Memory B cell (primary cell): ENCODE measurements at places on chromosomes 7 and 10.

- H3K36me3 ChIP-seq: no peaks in the 10 kb centered on the region
These were observed 421.7 kb upstream of the CHRM2 start for GRCh38 chr7:136446751-136447150.

DNA sequence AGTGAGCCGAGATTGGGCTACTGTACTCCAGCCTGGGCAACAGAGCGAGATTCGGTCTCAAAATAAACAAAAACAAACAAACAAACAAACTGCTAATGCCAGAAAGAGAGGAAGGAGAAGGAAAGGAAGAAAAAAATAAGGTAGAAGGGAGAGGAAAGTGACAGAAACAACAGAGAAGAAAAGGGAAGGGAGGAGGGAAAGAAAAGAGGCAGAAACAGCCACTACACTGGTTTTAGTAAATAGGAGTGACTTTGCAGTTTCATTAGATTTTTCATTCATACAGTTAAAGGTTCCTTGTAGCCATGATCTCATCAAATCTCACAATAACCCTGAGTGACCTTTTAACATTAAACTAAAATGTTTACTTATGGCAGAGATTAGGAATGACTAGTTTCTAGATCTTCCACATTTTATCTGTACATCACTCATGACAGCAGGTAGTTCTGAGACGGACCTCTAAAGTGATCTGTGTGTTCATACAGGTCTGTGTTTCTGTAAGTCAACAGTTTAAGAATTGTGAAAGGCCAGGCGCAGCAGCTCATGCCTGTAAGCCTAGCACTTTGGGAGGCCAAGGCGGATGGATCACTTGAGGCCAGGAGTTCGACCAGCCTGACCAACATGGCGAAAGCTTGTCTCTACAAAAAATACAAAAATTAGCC is 191.3 kb upstream of the KLF14 start:
- H3K4me1 ChIP-seq: peaks cover 34% of the 10 kb centered on the region
- H3K4me3 ChIP-seq: peak overlapping the region; percentile 76
- H3K36me3 ChIP-seq: peaks cover 11% of the 10 kb centered on the region
- peak overlapping the region; percentile 98 for H3K27ac ChIP-seq

DNA sequence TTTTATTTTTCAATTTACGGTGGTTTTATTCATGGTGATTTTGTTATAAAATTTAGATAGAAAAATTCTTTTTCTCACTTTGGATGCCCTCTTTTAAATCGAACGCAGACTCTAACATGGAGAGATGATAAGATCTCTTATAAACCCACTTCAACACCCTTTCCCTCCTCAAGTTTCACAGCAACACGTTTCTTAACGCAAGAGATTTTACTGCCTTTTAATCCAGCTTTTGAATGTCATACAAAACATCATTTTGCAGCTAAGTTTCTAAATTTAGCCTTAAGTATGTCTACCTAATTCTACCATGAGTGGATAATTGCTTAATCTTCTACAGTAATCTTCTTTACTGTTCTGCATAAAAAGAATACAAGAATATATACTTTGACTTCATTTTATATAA is 70.0 kb downstream of the SEMA3C start:
- H3K36me3 ChIP-seq: no peaks in the 10 kb centered on the region
- no peak for DNase-seq
- H3K4me1 ChIP-seq: no peaks in the 10 kb centered on the region
- no peak overlapping the region for H3K27ac ChIP-seq
- no peaks in the 10 kb centered on the region for H3K27me3 ChIP-seq

- H3K4me3 ChIP-seq: no peak overlapping the region
- DNase-seq: no peak
- no peak overlapping the region for H3K27ac ChIP-seq
- peaks cover 2% of the 10 kb centered on the region for H3K27me3 ChIP-seq
These were observed 264.4 kb downstream of the SORCS1 start for GRCh38 chr10:106900016-106900652.

GRCh38 chr7:107958764-107959526 is 44.0 kb downstream of the LAMB1 start:
- H3K36me3 ChIP-seq: no peaks in the 10 kb centered on the region
- H3K27me3 ChIP-seq: peaks cover 16% of the 10 kb centered on the region
- H3K4me1 ChIP-seq: no peaks in the 10 kb centered on the region

DNA sequence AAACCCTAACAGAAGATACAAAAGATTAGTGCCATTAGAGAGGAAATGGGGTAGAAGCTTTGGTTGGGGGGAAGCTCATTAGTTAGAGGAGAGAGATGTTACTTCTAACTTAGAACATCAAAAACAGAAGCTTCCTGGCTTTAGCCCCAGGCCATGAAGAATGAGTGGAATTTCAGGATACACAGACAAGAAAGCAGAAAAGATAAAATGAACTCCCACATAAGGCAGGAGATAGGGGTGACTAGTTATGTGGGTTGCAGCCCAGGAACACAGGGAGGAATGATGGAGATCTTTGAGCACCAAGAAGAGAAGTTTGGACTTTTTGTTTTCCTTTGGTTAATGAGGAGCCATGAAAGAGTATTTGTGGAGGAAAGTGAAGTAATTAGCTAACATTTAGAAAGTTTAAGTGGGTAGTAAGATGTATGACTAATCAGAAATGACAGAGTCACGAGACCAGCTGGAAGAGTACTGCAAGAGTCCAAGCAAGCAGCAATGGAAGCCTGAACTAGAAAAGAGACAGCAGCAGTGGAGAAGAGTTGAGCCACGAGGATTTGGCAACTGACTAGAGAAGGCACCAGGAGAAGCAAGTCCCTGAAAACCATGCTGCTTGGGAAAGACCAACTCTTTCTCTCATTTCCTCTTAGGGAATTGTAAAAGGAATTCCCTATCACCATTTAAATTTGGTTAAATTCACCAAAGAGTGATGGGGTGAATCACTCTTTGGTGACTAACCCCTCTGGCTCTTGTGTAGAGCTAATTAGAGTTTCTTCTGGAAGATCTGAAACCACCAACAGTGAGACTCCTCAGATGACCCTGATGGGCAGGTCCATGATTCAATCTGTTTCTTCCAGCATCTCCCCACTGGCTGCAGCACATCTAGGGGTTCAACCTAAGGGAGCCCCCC is 131.9 kb downstream of the KCNMA1 start:
- H3K27ac ChIP-seq: no peak overlapping the region
- no peak overlapping the region for H3K4me3 ChIP-seq
- no peak for DNase-seq
- no peaks in the 10 kb centered on the region for H3K4me1 ChIP-seq
- H3K36me3 ChIP-seq: no peaks in the 10 kb centered on the region

GRCh38 chr10:131731780-131732630 is 168.8 kb upstream of the PPP2R2D start:
- no peak for DNase-seq
- no peaks in the 10 kb centered on the region for H3K36me3 ChIP-seq
- peaks cover 1% of the 10 kb centered on the region for H3K27me3 ChIP-seq
- no peak overlapping the region for H3K4me3 ChIP-seq
- no peaks in the 10 kb centered on the region for H3K4me1 ChIP-seq

- H3K27ac ChIP-seq: no peak overlapping the region
- no peaks in the 10 kb centered on the region for H3K36me3 ChIP-seq
- H3K4me3 ChIP-seq: no peak overlapping the region
- no peak for DNase-seq
- H3K4me1 ChIP-seq: no peaks in the 10 kb centered on the region
These were observed 145.9 kb upstream of the FAM13C start for GRCh38 chr10:59508296-59508695.

DNA sequence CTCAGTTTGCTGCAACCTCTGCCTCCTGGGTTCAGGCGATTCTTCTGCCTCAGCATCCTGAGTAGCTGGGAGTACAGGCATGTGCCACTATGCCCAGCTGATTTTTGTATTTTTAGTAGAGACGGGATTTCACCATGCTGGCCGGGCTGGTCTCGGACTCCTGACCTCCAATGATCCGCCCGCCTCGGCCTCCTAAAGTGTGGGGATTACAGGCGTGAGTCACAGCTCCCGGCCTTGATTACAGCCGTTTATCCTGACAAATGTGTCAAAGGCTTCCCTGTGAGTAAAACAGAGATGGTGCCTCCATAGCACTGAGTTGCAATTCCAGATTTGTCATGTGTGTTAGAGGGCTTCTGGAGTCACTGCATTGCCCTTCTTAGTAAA is 273.7 kb downstream of the CCDC3 start:
- peaks cover 3% of the 10 kb centered on the region for H3K4me1 ChIP-seq
- H3K27me3 ChIP-seq: no peaks in the 10 kb centered on the region
- no peak for DNase-seq
- H3K4me3 ChIP-seq: no peak overlapping the region
- H3K27ac ChIP-seq: no peak overlapping the region

- H3K27me3 ChIP-seq: peaks cover 25% of the 10 kb centered on the region
- H3K36me3 ChIP-seq: no peaks in the 10 kb centered on the region
- H3K4me3 ChIP-seq: peak within 1 kb of the TSS; percentile 27
- DNase-seq: no peak
- H3K4me1 ChIP-seq: no peaks in the 10 kb centered on the region
These were observed at the start of gene TCERG1L for GRCh38 chr10:131311661-131312477. TCERG1L (minus strand) TSS chr10:131311721; CDS start chr10:131311635, 86 bp downstream.

GRCh38 chr10:5530846-5531557 is 6.2 kb downstream of the CALML3 start:
- no peak for DNase-seq
- H3K4me1 ChIP-seq: no peaks in the 10 kb centered on the region
- peaks cover 7% of the 10 kb centered on the region for H3K27me3 ChIP-seq
- H3K4me3 ChIP-seq: no peak overlapping the region
- H3K36me3 ChIP-seq: no peaks in the 10 kb centered on the region
- no peak overlapping the region for H3K27ac ChIP-seq

DNA sequence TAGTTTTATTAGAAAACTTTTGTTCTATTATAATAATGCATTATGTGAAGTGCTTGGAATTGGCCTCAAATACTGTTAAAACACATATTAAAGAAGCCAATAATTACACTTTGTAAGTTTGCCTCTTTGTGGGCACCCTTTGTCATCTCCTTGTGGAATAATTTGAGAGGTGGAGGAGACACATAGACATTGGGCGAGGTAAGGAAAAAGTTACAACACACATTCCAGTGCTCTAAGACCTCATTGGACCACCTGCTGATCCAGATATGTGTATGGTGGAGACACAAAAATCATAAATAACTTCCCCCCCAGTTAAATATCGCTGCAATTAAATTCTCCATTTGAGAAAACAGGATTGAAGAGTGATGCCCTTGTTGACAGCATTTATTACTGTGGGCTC is 511.8 kb downstream of the GFRA1 start:
- H3K36me3 ChIP-seq: no peaks in the 10 kb centered on the region
- no peaks in the 10 kb centered on the region for H3K4me1 ChIP-seq
- no peaks in the 10 kb centered on the region for H3K27me3 ChIP-seq

DNA sequence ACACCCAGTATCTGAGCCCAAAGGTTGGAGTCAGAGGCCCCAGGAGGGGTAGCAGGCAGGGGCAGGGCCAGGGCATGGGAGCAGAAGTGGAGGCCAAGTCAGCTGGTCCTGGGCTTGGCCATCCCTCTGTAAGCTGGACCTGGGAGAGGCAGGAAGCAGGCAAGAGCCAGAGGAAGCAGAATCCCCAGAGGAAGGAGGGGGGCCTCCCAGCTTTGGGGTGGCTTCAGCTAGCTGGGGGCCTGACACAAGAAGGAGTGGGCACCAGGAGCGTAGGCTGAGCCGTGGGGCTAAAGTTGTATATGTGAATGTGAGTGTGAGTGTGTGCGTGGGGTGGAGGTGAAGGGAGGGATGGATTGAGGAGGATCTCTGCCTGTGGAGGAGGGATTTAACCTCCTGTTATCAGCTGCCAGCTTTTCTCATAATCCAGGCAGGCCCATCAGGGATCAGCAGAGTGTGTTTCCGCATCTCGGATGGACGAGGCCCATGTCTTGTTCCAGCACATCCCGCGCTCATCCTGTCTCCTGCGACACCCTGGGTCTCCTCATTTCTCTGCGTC is 54.0 kb downstream of the NEURL1 start:
- DNase-seq: no peak
- peaks cover 23% of the 10 kb centered on the region for H3K4me1 ChIP-seq
- H3K27me3 ChIP-seq: peaks cover 6% of the 10 kb centered on the region
- H3K27ac ChIP-seq: peak overlapping the region; percentile 37

- peaks cover 29% of the 10 kb centered on the region for H3K36me3 ChIP-seq
- H3K27me3 ChIP-seq: no peaks in the 10 kb centered on the region
- DNase-seq: no peak
- H3K4me3 ChIP-seq: no peak overlapping the region
These were observed 167.4 kb upstream of the SH2B2 start for GRCh38 chr7:102119213-102119651.

- H3K27me3 ChIP-seq: peaks cover 2% of the 10 kb centered on the region
- no peak overlapping the region for H3K4me3 ChIP-seq
- no peak for DNase-seq
- H3K27ac ChIP-seq: no peak overlapping the region
These were observed 166.3 kb downstream of the ARHGAP12 start for GRCh38 chr10:31762316-31762715.

- DNase-seq: no peak
- H3K36me3 ChIP-seq: no peaks in the 10 kb centered on the region
- H3K4me1 ChIP-seq: peaks cover 21% of the 10 kb centered on the region
- no peak overlapping the region for H3K27ac ChIP-seq
These were observed 362.8 kb downstream of the SFMBT2 start for GRCh38 chr10:7048061-7048460.

- no peak for DNase-seq
- H3K4me3 ChIP-seq: no peak overlapping the region
- no peaks in the 10 kb centered on the region for H3K4me1 ChIP-seq
- no peak overlapping the region for H3K27ac ChIP-seq
- H3K27me3 ChIP-seq: peaks cover 7% of the 10 kb centered on the region
- no peaks in the 10 kb centered on the region for H3K36me3 ChIP-seq
These were observed 14.9 kb upstream of the COL13A1 start for GRCh38 chr10:69786791-69787190.

DNA sequence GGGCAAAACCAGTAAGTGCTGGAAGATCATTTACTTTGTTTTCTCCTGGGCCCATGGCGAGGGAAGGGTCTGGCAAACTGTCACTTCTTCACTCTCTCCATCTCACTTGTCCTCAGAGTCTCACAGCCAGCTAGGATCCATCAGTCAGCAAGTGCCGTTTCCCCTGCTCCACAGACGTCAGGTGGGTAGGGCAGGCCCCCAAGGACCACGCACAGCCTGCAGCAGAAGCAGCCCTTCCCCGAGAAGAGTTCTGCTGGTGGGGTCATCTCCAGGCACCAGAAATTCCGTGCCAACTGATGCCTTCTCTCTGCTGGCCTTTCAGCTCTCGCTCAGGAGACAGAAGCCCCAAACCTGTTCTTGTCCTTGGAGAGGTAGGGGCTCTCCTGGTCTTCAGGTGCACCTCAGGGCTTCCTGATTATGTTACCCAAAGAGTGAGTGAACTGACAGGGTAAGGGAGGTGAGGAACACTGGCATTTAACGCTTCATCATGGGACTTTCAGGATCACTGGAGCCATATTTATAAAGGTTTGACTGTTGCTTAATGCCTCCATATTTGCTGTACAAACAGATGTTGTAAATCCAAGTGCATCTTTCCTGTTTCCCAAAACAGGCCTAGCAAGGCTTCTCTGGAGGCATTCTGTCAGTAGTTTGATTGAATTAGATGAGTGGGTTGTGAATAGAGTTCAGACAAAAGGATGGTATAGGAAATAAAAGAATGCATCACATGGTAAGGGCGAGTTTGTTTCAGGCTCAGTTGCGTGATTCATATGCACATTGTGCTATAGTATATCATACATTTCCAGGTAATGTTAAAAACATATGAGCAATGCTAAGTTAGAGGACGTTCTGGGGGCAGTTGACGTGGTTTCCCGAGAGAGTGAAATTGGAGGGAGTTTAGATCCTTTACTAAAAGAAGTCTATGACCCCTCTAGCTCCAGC is 13.7 kb upstream of the TSPAN15 start:
- H3K4me1 ChIP-seq: no peaks in the 10 kb centered on the region
- H3K27me3 ChIP-seq: peaks cover 18% of the 10 kb centered on the region
- no peaks in the 10 kb centered on the region for H3K36me3 ChIP-seq
- no peak overlapping the region for H3K4me3 ChIP-seq
- DNase-seq: no peak
